ENCODE measurements at places on chromosomes 5 and 9.

DNA sequence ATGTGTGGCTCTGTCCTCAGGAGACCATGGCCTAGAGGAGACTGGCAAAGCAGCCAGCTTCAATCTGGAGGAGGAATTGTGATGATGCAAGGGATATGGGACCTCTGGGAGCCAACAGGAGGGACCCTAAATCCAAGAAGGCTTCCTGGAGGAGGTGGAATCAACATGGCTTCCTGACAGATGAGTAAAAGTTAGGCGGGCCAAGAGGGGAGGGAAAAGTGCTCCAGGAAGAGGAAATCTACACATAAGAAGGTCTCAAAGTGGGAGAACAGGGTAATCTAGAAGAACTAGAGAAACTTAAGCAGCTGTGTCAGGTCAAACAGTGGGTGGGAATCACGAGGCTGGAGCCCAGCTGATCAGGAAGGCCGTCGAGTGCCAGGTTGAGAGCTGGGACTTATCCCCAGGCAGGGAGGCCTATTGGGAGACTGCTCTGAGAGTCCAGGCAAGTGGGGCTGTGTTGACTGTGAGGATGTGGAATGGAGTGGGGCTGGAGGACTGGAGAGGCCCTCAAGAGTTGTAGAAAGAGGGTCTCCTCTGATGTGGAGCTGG is 119.1 kb downstream of the C9orf50 start:
- peak; percentile 44 for DNase-seq

- no peak for DNase-seq
Observed at GRCh38 chr5:157362982-157363381, 97.0 kb upstream of the NIPAL4 start.

DNA sequence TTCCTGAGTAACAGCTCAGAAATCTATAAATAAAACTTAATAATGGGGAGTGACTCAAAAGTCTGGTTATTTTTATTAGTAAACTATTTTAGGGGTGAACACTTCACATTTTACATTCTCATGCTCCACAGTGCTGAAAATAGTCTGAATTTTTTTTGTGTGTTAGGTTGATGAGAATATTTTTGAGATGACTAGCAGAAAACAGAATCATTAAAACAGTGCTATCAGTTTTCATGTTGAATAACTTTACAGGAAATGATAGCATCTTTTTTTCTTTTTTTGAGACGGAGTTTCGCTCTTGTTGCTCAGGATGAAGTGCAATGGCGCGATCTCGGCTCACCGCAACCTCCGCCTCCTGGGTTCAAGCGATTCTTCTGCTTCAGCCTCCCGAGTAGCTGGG is 60.3 kb downstream of the TMC1 start:
- no peak for DNase-seq

- no peak for DNase-seq
Observed at GRCh38 chr9:121182989-121183388, 18.7 kb downstream of the RAB14 start.

DNA sequence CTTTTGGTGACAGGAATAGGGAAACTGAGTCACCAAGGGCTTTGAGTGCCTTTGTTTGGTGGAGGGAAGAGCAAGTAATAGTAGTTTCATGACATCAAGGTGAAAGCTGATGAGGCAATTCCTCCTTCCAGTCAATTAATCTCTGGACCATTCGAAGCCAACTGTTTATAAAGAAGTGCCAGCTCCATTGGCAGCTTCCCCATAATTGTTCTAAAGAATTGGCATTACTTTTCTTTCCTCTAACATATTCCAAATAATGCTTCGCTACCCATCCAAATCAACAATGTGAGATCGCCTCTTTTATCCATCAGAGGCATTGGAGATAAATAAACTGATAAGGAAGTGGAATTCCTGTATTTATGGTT is 132.4 kb downstream of the NPR3 start:
- DNase-seq, result no peak

GRCh38 chr9:77810047-77810446 is 161.9 kb upstream of the GNA14 start:
- no peak for DNase-seq

- no peak for DNase-seq
Observed at GRCh38 chr9:110334183-110334582, 3.5 kb downstream of the TXNDC8 start.

GRCh38 chr5:134127376-134127861 is 12.9 kb downstream of the TCF7 start:
- no peak for DNase-seq

DNA sequence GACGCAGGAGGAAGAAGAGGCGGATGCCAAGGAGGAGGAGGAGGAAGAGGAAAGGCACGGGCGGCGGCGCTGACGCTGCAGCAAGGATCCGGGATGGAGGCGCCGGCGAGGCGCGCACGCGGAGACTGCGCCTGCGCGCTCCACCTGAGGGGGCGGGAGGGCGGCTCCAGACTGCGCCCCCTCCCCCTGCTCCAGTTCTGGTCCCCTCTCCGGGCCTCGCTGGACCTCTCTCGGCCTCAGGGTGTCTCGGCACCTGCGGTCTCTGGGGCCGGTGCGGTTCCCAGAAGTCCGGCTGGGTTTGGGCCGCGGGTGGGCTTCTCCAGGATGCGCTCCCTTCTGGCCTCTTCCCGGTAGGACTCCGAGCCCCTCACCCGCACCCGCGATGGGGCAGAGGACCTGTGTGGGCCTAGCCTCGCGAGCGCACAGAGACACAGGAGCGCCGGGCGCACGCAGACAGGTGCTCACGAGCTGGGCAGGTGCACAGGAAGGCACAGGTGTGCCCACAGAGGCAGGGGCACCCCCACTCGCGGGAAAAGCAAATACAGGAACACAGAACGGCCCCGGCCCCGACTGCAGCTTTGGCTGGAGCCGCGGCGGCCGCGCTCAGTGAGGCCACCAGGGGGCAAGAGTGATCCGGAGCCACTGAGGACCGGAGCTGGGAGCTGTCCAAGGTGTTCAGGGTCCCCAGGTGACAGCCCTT is at the start of gene NPDC1:
Gene NPDC1, minus strand, starts transcription at position 90 of the 700 bp plus-strand sequence. CDS start 188 bp downstream, outside the sequence.
- DNase-seq, result peak; percentile 77

GRCh38 chr5:67221487-67222242 is 25.1 kb upstream of the CD180 start:
- no peak for DNase-seq

GRCh38 chr9:26292943-26293342 is 599.7 kb downstream of the CAAP1 start:
- no peak for DNase-seq

DNA sequence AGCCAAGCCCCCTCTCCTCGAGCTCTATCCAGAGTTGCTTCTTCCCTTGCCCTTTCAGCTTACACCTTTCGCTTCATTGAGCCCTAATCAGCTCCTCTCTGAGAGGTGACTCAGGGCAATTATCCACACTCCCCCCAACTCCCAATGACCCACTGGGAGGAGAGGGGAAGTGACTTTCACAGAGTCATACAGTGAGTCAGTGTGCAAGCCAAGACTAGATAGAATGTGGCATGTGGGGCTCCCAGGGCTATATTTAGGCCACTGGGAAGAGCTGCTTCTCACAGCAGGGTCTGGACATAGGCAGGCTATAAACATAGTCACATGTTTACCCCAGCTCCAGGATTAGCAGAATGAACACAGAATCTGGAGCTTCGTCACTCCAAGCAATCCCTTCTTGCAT is 57.4 kb downstream of the NRG2 start:
- DNase-seq, result no peak
